Posterior cingulate gyrus (tissue), 11 donors: ENCODE measurements at places on chromosomes 16 and 17.
A peak's percentile ranks its signal among the peaks of the same experiment; 100 is the strongest.

GRCh38 chr17:81253358-81254131, 14.4 kb downstream of the NDUFAF8 start:
- no peak for DNase-seq

GRCh38 chr17:75891022-75891604, 5.6 kb downstream of the TRIM65 start:
- DNase-seq, result no peak

- DNase-seq, result peak; percentile 88
Measured at GRCh38 chr16:886084-886543, 84.7 kb downstream of the LMF1 start.

- peak; percentile 77 for DNase-seq
Measured at GRCh38 chr16:66858740-66859396, 14.7 kb downstream of the CA7 start.

DNA sequence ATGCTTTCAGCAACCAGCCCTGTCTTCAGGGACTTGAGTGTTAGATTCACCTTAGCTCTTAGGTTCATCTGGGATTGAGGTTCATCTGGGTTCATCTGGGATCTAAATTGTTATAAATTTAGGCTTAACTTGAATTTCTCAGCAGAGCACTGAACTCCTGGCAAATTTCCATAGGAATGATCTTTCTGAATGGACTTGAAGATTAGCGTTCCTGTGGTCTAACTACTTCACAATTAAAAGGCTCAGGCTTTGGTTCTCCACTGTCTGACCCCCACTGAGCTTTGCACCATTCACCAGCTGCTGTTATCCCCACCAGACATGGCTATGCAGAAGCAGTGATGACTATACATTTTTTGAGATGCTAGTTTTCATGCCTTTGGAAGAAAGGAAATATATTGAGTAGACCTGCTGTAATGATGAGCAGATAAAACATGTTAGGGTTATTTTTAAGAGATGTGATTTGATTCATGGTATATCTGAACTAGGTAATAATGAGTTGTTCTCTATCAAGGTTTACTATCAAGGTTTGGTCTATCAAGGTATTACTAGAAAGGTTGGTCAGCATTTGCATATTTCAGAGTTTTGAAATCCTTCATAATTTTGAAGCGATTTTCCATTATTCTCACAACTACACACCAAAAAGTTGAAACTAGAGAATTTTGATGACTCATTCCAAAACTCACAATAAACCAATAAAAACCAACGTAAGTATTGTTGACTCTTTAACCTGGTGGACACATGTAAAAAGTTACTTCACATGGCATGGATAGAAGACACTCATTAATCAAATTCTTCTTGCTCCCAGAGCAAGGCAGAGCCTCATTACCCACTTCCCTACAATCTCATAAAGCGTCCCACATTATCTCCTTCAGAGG, 71.7 kb downstream of the SNX11 start:
- no peak for DNase-seq

DNA sequence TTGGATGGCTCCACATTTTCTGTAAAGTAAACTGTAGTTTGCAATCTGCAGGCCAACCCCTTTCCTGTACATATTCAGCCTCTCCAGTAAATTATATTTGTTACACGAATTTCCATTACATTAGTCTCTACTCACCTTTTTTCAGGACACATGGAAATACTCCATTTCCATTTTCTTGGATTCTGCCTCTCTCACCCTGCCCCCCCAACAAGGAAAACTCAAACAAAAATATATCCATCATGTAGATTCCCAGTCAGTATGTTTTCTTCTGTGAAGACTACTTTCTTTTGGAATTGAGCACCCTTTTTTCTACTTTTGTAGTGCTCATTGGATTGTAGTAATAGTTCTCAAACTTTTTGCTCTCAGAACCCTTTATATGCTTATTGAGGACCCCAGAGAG, 2.9 kb downstream of the PPM1D start:
- no peak for DNase-seq

GRCh38 chr16:17744921-17745572, 274.3 kb upstream of the XYLT1 start:
- DNase-seq, result no peak

DNA sequence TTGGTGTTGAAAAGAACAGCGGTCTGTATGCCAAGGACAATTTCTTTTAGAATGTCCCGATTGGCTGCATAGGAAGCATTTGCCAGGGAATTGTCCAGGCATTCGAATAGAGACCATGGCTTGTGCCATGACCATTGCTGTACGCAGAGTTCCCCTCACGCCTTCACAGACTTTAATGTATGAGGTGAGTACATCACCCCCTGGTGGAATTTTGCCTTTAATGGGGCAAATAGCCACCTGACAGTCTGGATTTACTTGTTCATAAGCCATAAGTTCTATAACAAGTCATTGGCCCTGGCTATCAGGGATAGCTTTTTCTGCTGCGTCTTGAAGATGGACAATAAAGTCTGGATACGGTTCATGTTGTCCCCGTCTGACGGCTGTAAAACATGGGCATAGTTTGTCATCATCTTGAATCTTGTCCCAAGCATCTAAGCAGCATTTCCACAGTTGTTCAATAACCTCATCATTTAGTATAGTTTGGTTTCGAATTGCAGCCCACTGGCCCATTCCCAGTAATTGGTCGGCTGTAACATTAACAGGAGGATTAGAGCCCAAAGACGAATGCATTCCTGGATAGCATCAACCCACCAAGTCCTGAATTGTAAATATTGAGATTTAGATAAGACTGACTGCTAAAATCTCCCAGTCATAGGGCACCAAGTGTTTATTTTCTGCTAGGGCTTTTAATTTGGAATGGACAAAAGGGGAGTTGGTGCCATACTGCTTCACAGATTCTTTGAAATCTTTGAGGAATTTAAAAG, 67.7 kb upstream of the ARL4D start:
- no peak for DNase-seq

DNA sequence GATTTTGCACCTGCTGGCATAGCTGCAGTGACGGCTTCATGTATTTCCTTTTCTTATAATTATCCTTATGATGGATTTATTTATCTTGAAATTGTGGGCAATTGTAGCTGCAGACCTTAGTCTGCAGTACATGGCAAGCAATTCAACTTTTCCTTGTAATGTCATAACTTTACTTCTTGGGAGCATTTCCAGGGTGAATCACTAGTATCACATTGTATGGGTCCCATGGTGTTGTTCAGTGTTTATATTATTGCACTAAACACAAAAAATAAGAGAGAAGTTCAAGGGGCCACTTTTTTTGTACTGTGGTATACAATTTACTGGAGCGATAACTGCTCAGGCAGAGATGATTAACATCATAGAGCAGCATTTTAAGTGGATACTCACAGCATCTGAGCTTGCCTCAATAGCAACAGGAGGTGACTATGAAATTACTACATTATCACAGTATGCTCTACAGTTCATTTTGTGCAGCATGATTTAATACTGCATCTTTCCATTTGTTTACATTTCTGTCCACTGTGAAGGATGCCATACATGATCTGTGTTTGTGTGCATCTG, 169.5 kb downstream of the STX8 start:
- DNase-seq, result no peak

DNA sequence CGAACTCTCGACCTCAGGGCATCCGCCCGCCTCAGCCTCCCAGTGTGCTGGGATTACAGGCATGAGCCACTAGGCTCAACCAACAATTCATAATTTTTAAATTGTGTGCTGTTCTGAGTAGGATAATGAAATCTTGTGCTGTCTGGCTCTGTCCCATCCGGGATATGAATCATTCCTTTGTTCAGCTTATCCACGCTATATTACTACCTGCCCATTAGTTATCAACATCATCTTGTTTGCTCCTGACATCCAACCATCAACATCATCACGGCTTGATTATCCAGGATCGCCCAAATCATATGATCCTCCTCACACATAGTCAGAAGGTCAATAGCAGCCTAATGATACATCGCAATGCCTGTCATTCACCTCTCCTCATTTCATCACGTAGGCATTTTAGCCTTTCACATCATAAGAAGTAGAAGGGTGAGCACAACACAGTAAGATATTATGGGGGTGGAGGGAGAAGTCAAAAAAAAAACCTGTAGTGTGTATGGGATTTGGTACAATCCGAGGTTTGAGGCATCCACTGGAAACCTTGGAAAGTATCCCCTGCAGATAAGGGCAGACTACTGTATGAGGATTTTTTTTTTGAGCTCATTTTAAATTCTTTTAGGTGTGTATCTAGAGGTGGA, 77.0 kb upstream of the SIAH1 start:
- no peak for DNase-seq

DNA sequence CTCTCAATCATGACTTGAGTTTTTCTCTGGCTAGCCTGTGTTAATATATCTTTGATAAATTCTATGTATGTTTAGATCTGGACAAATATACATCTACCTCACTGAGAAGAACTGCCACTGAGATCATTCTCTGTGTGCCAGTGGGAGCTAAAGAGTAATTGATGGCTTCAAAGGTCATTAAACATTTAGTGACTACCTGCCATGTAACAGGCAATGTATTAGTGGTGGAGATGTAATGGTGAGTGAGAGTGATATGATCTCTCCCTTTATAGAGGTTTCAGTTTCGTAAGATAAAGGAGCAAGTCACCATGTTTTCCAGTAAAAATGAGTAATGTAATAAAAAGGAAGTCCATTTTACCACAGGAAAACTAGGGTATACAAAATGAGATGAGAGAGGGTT, 235.8 kb upstream of the CDH8 start:
- no peak for DNase-seq

DNA sequence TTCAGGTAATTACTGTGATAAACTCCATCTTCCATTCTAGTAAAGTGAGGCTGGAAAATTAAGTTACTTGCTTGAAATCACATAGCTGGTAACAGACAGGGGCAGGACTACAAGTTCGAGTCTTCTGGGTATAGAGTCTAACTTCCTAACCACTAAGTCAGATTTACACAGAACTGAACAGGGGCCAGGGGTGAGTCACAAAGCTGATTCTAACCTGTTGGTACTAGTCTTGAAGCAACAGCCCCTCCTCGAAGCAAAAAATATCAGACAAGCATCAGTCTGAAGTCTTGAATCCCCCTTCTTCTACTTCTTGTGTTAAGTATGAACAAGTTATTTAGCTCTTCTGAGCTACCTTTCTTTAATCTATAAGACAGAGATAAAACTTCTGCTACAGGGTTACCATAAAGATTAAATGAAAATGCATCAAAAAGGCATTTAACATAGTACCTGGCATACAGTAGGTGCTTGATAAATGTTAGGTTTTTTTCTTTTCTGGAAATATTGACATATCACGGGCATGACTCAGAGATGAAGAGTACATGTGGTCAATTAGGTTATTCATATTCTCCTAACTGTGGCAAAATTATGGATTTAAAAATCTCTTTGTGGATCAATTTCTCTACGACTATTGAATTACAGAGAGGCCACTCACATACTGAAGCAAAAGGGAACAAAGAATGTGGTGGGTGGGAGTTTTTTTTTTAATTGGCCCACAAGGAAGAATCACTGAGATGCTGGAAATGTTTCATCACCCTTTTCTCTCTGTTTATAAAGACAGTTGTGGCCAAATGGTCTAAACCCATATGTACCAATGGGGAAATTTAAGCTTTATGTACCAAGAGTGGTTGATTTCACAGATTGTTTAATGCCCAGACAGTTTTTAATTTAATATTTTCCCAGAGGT, 266.9 kb upstream of the DYNLRB2 start:
- DNase-seq, result no peak

DNA sequence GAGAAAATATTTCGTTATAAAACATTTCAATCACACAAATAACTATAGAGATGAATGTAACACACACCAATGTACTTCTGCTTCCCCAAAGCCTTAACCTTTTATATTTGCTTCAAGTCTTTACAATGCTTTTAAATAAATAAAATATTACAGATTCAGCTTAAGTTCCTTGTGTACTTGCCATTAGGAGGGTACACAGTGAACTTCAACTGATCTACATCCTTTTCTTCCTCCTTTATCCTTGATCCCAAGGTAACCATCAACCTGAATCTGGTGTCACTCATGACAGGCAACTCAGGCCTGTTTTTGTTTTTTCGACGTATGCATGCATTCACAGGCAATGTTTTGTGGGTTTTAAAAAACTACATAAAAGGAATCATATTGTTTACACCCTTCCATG, 9.3 kb upstream of the AKAP1 start:
- DNase-seq, result no peak

GRCh38 chr17:72222661-72223380, 102.0 kb downstream of the SOX9 start:
- DNase-seq, result no peak

DNA sequence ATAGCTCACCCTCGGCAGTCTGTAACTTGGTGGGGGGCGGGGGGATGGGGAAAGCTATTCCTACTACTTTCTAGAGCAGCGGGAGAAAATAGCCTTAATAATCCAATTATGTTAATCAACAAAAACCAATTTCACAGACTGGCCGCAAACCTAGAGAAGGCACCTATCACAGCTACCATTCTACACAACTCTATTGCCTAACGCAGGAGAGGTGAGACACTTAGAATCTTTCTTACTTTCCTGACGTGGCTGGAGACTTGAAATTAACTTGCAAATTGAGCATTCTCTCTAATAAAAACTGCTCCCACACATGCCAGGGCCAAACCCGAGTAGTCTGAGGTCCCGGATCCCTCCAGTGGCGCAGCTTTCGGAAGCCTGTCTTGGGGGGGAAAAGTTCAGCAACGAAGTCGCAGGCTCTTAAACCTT, 794 bp downstream of the SMG6 start:
- no peak for DNase-seq

- DNase-seq, result peak; percentile 26
Measured at GRCh38 chr16:14289692-14290340, 218.7 kb downstream of the MRTFB start.

GRCh38 chr16:29806641-29807425, 504 bp downstream of the MAZ start:
- DNase-seq, result no peak

GRCh38 chr17:77002103-77003045, 134.2 kb downstream of the MGAT5B start:
- no peak for DNase-seq

DNA sequence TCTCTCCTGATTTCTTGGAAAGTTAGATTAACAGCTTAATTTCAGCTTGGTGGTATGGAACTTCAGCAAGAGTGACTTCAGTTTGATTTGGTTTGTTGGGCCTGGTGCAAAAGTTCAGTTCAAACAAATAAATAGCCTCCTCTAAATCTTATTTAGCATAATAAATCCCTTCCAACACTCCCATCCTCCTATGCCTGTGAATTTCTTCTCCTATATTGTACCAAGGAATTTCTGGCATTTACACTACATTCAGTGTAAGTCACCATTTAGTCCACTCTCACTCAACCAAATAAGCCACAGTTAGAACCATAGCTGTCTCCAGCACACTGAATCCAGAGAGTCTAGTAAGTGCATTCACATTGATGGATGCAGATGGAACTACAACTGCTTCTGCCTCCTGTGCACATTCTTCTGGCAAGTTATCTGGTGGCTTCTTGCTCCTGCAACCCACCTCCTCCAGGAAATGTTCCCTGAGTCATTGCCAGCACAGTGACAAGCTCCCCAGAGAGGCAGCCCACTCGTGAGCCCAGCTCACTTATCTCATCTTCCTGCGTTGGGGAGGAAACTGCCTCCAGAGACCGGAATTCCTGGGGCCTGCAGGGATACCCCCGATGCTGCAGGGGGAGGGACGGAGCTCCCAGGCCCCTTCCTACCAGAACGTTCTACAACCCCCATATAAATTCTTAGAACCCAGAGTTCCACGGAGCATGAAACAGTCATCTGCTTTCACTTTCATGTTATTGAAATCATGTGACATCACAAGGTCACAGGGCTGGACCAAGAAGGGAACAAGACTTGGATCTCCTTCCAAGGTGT, 318.3 kb downstream of the PHKB start:
- DNase-seq, result peak; percentile 79

GRCh38 chr17:50641357-50641756, 6.7 kb downstream of the ABCC3 start:
- no peak for DNase-seq

GRCh38 chr16:30096105-30096861, at the start of gene YPEL3:
TSS of gene YPEL3 (minus strand) at chr16:30096213. CDS start at chr16:30095482, 731 bp downstream.
- DNase-seq, result peak; percentile 84
